SK-N-SH (cell line): ENCODE measurements at places on chromosomes 6 and 20. TPM values are rescaled to one million over a fixed set of nuclear protein-coding genes. Genes with fewer than 3 reads are reported as not detected.

DNA sequence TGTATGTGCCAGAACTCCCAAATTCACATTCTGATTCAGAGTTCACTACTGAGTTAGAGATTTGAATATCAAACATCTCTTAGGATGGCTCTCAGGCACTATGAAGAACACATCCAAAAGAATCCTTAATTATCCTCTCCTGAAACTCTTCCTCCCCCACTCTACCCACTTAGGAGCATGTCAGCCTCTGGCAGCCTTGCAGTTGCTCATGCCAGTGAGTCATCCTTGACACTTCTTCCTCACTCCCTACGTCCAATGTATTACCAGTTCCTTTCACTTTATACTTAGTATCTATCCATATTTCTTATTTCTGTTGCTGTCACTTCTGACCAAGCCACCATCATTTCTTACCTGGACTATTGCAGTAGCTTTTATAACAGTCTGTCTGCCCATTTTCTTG is 192.0 kb upstream of the IMPG1 start:
- no peak overlapping the region for H3K4me3 ChIP-seq
- no peaks in the 10 kb centered on the region for H3K36me3 ChIP-seq
- H3K4me1 ChIP-seq = no peaks in the 10 kb centered on the region

DNA sequence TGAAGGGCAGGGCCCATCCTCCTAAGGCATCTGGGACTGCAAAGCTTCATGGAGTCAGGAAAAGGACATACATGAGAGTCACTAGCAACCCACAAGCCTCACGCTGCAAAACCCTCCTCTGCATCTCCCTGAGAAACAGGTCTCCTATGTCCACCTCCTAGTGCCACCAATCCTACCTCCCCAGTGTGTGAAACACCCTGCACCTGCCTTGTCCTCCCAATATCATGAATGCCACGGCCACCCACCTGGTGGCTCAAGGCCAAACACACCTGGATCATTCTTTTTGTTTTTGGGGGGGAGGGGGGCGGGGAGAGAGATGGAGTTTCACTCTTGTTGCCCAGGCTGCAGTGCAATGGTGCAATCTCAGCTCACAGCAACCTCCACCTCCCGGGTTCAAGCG is 90.5 kb downstream of the ZMYND8 start:
- DNase-seq = no peak
- H3K27ac ChIP-seq = no peak overlapping the region
- no peak overlapping the region for H3K4me3 ChIP-seq
- H3K36me3 ChIP-seq = peaks cover 53% of the 10 kb centered on the region

DNA sequence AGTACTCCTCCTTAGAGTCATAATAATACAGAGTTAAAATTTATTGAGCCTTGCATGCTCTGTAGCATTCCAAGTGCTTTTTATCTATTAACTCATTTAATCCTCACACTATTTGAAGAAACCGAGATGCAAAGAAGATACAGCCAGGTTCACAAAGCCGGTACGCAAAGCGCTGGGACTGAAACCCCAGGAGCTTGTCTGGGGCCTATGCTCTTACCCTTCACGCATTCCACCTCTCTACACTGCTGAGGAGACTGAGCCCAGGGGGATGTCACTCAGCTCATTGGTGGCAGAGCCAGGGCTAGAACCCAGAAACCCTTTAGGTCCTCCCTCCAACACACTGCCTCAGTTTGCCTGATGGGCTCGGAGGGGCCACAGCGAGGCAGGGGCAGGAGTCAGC is 19.7 kb upstream of the MRPS18A start:
- no peaks in the 10 kb centered on the region for H3K36me3 ChIP-seq
- H3K27ac ChIP-seq = no peak overlapping the region
- no peak overlapping the region for H3K4me3 ChIP-seq
- H3K27me3 ChIP-seq = peaks cover 5% of the 10 kb centered on the region; the same call in 1 of the 2 replicates

- H3K27ac ChIP-seq = no peak overlapping the region
- no peaks in the 10 kb centered on the region for H3K27me3 ChIP-seq
- no peaks in the 10 kb centered on the region for H3K4me1 ChIP-seq
- peaks cover 28% of the 10 kb centered on the region; the same call in 1 of the 2 replicates for H3K36me3 ChIP-seq
- H3K4me3 ChIP-seq = no peak overlapping the region
Observed at GRCh38 chr6:499617-500016, 108.1 kb downstream of the IRF4 start.

GRCh38 chr6:143260857-143261256 is 189.6 kb downstream of the ADAT2 start:
- no peaks in the 10 kb centered on the region for H3K36me3 ChIP-seq
- no peaks in the 10 kb centered on the region for H3K27me3 ChIP-seq
- H3K4me1 ChIP-seq = no peaks in the 10 kb centered on the region; the same call in 1 of the 2 replicates
- no peak overlapping the region for H3K27ac ChIP-seq
- no peak overlapping the region for H3K4me3 ChIP-seq

DNA sequence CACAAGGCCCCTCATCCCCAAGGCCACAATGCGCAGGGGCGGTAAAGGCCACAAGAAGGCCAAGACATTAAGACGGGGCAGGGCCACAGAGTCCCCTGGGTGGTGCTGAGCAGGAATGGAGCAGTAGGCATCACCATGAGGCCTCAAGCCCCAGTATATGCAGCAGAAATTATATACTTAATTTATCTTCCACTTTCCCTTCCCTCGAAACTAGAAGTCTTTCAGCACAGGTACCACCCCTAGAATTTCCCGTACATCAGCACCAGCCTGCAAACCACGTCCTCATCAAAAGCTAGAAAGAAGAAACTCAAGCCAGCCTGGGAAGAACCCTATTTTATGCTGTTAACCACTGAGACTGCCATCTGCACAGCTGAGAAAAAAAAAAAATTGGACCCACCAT is 89.4 kb downstream of the PLG start:
- H3K27me3 ChIP-seq = no peaks in the 10 kb centered on the region; the same call in 1 of the 2 replicates
- no peaks in the 10 kb centered on the region for H3K36me3 ChIP-seq
- no peaks in the 10 kb centered on the region for H3K4me1 ChIP-seq

- no peaks in the 10 kb centered on the region for H3K36me3 ChIP-seq
- no peak overlapping the region for H3K4me3 ChIP-seq
- DNase-seq = no peak
- no peaks in the 10 kb centered on the region for H3K27me3 ChIP-seq
Observed at GRCh38 chr20:24809606-24810005, 139.5 kb upstream of the CST7 start.

The TUBB1 gene
- 0.02 TPM in 1 of 2 replicates, not detected in the other for polyA plus RNA-seq

The SIRPA gene
- 6.8 and 9.1 TPM in 2 replicates for polyA plus RNA-seq

The THBS2 gene
- polyA plus RNA-seq = 105 and 166 TPM in 2 replicates
